ENCODE measurements at places on chromosomes 2 and 18.

- no peak for DNase-seq
Measured at GRCh38 chr2:26850000-26850431, 2.1 kb downstream of the DPYSL5 start.

- no peak for DNase-seq
Measured at GRCh38 chr18:36189486-36189885, 2.2 kb downstream of the MOCOS start.

GRCh38 chr18:706405-706804 lies 6.0 kb downstream of the ENOSF1 start:
- DNase-seq: no peak

DNA sequence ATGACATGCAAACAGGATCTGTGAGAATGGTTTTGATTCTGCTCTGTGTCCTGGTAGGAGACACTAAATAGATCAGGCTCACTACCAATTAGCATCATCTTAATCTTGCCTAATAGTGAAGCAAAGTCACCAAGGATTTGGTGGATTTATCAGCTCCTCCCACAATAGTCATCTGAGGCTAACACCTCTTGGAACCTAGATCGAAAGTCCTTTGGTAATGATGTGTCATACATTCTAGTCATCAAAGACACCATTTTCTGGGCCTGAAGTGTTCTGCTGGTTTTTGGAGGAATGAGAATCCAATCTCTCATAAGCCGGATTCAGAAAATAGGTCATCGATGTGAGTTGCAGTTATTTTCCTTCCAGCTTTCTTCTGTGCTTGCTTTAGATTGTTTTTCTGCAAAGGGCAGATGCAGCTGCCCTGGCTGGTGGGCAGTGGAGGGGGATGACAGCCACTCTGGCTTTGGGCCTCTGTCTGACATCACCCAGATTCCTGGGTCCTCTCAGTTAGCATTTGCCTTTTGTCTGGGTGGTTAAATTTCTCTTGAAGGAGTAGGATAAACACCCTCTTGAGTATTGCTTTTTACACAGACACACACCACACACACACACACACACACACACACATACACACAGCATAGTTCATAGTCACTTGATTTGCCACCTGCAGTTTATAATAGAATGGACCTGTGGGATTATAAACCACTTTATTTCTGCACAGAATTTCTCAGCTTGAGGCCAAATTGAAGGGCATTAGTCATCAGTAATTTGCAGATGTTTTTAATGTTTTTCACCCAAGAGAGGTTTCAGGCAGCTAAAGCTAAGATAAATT lies at the start of gene MYO3B:
TSS of gene MYO3B (plus strand) at position 198 of the 832 bp plus-strand sequence. CDS start at position 339, 141 bp downstream.
- DNase-seq: no peak

DNA sequence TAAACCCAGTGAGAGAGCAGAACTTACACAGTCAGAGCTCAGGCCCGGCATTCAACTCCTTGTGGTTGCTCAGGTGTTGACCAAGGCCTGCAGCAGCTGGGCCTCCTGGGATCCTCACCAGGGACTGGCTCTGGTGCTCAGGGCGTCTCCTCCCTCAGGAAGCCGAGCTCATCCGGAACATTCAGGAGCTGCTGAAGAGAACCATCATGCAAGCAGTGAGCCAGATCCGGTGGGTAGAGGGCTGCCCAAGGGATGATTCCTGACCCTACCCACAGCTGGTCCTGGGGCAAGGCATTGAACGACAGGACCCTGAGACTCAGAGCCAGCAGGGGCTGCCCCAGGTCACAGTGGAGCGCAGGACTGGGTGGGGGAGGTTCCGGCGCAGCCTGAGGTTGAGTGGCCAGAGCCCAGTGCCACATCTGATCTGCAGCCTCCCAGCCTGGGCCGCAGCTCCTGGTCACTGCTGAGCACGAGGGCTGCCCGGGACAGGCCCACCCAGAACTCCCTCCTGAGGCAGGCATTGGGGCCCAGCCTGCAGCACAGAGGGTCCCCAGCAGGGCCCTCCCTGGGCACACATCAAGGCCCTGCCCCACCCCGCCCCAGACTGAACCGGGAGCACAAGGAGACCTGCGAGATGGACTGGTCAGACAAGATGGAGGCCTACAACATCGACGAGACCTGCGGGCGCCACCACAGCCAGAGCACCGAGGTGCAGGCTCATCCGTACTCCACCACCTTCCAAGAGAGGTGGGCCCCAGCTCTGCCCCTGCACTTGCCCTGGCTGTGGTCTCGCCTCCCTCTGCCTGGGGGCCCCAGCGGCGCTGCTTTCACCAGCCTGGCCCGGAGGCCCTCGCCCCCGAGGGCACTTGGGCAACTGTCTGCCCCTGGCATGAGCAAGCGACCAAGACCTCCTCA lies 2.4 kb downstream of the TEKT4 start:
- no peak for DNase-seq

DNA sequence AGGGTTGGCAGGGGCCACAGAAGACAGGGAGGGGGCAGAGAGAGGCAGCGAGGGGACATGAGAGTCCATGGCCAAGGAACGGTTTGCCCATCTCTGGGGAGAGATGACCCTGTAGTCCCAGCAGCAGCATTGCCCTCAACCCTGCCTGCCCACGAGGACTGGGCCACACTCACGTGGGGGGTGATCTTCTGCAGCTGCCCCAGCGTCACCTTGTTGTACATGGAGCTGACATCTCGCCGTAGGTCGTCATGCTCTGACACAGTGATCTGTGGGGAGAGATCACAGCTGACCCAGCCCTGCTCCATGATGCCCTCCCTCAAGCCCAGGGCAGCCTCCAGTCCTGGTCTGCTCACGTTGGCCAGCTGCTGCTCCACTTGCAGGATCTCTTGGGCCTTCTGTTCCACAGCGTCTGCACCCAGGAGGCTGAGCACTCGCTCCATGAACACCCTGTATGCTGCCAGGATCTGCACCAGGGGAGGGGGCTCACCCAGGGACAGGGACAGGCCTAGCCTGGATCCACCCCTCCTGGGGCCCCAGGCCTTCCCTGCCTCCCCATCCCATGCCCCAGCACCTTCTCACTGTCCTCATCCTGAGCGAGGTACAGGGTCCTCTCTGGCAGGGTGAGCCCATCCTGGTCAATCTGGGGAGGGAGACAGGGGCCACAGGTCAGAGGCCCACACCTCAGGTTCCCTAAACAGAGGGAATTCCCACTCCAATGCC lies 2.8 kb downstream of the ECEL1 start:
- no peak for DNase-seq

DNA sequence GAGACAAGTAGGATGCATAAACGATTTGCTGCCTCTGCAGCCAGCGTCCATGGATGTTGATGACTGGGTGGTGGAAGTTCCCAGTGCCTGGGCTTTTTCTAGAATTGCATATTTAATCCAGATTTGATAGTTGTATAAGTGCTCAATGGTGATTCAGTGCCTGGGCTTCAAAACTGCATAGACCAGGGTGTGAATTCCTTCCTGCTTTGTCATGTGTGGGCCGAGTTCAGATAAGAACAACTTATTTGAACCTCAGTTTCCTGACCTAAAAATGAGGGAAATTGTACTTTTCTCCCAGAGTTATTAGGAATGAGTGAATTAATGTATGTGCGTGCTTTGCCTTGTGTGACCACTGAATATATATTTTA lies 154.6 kb downstream of the WDSUB1 start:
- DNase-seq: no peak

- DNase-seq: no peak
Measured at GRCh38 chr2:209872675-209873074, 101.0 kb downstream of the UNC80 start.

DNA sequence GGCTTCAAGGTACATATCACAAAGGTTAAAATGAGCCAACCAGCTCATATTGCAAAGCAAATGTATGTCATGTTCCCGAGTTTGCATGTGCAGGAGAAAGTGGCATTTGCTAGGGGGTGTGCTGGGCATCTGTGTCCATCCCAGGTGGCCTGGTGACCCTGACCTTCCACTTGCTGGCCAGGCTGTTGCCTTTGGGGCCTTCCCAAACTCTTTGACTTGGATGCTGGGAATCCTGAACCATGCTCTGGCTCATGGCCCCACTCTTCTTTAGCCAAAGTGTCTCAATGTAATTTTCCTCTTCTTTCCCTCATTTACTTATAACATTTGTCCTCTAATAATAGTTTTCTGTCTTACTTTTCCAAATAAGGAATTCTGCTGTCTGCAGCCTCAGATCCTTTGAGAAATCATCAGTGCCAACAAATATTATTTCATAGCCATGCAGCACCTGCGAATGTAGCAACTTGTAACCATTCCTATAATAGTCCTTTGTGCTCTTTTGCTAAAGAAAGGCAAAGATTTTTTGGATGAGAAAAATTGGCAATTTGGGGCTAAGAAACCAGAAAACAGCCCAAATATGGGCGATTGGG lies 64.2 kb downstream of the MTCL1 start:
- DNase-seq: peak; percentile 41

DNA sequence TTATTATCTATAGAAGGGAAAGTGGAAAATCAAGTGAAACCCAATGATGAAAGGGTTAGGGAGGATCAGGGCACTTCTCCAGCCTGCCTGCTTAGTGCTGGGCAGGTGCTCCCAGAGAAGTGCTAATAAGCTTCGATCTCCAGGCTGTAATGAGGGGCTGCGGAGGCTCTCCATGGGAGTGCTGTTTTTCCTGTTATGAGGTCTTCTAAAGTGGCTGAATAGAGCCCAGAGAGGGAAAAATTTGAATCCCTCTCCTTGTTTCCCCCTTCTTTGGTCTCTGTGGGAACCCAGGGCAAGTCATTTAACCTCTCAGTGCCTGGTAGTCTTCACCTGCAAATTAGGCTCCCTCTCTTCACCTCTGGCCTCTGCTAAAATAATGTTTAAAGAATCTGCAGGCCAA lies 351.7 kb upstream of the DCC start:
- no peak for DNase-seq

GRCh38 chr18:76750917-76751890 lies 71.2 kb upstream of the ZNF236 start:
- DNase-seq: no peak

DNA sequence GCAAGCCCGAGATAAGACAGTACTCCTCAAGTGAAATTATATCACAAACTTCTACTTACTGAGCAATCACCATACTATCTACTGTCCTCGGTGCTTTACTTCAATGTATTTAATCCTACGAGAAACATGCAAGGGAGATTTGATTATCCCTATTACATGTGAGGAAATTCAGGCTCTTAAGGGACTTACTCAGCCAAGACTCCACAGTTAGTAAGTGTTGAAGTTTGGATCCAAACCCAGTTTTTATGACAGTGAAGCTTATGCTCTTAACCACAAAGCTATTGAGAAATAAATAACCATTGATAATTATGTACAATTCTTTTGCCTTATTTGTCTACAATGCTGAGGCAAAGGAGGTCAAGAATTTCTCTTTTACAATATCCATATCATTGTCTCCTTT lies 672.9 kb upstream of the ACVR2A start:
- no peak for DNase-seq

DNA sequence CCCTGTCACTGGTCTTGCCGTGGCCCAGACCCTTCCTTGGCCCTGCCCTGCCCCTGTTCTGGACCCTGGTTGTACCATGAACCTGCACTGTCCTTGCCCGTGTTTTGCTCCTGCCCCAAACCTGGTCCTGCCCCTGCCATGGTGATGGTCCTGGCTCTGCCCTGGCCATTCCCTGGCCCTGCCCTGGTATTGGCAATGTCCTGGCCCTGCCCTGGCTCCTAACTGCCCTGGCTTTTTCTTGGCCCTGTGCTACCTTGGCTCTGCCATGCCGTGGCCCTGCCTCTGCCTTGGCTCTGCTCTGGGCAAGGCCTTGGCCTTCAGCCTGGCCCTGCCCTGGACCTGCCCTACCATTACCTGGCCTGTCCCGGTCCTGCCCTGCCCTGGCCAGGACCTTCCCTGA lies 5.5 kb upstream of the ANKRD62 start:
- no peak for DNase-seq

DNA sequence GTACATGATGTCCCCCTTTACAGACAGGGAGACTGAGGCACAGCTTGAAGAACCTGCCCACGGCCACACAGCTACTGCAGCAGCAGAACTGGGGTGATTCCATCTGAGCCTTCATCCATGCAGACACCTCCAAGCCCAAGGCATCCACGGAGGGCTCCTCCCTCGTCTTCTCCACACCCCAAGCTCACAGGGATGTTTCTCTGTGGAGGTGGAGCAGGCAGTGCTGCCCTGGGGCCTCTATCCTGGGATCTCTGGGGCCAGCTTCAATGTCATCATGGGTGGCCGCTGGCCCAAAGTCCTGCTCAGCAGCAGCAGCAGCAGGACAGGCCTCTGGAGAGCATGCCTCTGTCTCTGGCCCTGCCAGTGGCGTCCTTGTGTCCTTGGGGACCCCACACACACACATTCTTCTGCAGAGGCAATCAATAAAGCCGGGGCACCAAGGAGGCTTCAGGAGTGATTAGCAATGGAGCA lies 31.2 kb downstream of the ADI1 start:
- DNase-seq: no peak

GRCh38 chr2:184767059-184767458 lies 168.7 kb downstream of the ZNF804A start:
- no peak for DNase-seq

- no peak for DNase-seq
Measured at GRCh38 chr2:206798000-206798399, 32.6 kb downstream of the FASTKD2 start.

DNA sequence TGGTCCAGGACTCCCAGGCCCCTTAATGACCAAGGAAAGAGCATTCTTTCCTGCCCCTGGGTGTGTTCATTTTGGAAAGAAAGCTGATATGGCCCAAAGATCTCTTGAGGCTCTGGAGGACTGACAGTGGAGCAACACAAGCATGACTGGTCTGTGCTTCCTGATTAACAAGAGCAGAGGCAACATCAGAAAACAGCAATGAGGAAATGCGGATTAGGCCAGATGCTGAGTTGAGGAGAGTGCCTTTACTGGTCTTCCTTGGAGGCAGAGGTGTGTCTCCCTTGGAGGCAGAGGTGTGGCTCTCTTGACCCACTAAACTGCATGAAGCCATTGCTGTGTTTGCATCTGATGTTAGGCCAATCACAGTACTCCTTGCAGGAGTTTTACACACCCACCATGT lies 19.9 kb downstream of the IL36B start:
- no peak for DNase-seq

DNA sequence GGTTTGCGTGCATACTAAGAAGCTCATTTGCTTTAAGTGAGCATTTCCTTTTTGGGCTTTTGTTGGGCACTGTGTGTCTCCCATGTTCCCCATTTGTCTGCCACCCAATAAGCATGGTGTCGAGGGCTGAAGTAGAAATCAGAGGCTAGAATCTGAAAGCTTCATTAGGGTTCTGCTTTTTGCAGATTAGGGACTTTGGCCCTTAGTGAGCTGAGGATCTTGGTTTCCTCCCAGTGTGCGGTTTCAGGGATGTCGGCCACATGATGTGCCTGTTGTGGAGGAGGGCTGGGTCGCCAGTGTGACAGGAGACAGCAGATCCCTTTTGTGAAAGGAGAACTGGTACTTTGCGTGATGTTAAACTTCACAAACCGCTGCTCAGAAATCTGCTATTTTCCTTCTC lies 41.1 kb downstream of the PLEKHB2 start:
- no peak for DNase-seq

Data from forelimb muscle (tissue), 1 donor.